NCI-H146 (cell line): ENCODE measurements at places on chromosomes 3 and 15.

GRCh38 chr3:61032991-61033390 lies 218.3 kb downstream of the FHIT start:
- DNase-seq: no peak

GRCh38 chr3:143121241-143122088 lies 1.9 kb downstream of the CHST2 start:
- DNase-seq: no peak

DNA sequence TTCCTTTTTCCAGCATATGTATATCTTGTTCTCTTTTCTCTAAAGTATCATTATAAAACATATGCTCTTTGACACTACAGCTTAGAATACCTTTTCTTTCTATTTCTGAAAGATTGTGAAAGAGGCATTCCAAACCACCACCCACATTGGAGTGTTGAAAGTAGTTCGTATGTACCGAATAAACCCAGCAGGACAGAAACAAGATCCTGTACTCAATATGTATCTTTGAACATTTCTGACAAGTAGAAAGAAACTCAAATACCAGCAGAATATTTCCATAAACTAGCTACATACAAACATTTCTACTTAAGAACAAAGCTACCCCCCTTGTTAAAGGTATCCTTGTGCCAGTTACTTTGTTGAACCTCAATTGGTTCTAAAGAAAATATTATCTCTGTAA lies 415.3 kb upstream of the ALCAM start:
- DNase-seq: no peak

- DNase-seq: no peak
Observed at GRCh38 chr15:67158367-67158766, 93.0 kb downstream of the SMAD3 start.

DNA sequence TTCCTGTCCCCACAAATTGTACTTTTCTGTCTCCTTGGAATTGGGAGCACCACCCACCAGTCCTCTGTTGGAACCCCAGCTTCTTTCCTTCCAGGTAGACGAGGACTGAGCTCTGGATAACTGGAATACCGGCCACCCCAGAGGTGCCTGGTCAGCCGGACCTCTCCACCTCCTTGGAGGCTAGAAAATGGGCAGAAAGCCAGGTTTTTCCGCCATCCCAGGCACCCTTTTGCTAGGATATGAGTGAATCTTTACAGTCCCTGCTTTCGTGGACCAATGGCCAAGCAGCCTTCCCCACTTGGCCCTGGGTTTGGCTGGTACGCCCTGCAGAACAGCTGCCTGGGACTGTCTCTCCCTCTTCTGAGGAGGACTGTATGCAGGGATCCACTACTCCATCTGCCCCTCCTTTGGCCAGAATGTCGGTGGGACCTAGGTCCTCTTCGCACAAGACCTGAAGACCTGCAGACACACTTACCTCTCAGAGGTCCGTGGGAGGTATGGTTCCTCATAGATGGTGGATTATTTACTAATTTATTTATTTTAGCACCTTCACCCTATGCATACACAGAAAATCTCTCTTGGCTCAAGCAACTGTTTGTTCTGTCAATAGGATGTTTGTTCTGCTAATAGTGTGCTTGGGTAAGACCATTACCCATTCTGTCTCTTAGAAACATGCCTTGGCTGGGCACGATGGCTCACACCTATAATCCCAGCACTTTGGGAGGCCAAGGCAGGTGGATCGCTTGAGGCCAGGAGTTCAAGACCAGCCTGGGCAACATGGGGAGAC lies 8.6 kb upstream of the CHAC1 start:
- DNase-seq: peak; percentile 49

- no peak for DNase-seq
Observed at GRCh38 chr3:10999221-11000107, 6.9 kb downstream of the SLC6A1 start.
